NCI-H460 (cell line): ENCODE measurements at places on chromosomes 13 and 19. TPM values are rescaled to one million over a fixed set of nuclear protein-coding genes. Genes with fewer than 3 reads are reported as not detected.

DNA sequence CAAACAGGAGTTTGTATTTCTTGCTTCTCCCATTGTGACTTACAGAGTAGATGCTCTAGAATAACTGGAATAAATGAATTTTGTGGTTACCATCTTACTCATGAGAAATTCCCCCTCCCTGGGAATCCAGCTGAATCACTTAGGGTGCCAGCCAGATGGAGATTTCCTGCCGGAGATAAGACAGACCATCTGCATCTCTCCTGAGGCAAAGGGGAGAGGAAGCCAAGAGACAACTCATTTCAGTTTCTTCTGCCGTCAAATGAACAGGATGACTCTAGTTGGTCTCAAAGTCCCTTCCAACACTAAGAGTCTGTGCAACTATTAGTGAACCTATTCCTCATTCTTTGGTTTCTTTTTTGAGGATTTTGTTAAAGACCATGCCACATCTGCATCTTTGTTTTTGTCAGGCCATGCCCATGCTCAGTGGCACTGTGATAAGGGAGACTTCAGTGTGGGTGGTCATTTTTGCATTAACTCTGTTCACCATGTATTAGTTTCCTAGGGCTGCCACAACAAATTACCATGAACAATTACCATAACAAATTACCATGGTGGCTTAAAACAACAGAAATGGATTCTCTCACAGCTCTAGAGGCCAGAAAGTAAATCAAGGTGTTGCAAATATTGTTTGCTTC is 112.8 kb downstream of the NDFIP2 start:
- DNase-seq = no peak

Gene FCAR
- total RNA-seq = not detected in 2 replicates

Gene C19orf33
- total RNA-seq = 64.5 and 89.5 TPM in 2 replicates

- DNase-seq = no peak
Measured at GRCh38 chr13:30394751-30395191, 27.5 kb upstream of the UBE2L5 start.

DNA sequence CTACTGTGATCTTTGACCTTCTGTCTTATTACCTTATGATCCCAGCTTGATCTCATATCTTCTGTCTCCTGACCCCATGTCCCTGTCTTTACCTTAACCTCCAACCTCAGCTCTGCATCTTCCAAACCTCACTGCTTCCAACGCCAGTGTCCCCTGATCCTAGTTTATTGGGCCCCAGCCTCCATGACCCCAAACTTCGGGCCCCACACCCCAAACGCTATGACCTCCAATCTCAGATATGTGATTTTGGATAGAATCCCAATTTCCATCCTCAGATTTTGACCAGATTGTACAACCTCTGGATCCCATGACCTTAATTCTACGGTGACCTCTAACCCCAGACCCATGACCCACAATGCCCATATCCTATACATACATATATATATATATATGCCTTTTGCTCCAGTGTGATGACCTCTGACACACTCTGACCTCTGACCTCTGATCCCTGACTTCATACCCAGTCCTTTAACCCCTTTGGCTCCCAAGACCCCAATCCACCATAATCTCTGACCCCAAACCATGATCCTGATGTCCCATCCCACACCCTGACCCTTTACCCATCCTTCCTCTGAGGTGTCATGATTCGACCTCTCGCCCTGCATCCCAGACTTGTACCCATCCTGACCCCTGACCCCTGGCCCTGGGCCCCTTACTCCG is 3.5 kb downstream of the KLK12 start:
- DNase-seq = no peak

Gene CPAMD8
- total RNA-seq = 0.10 TPM in 1 of 2 replicates, not detected in the other
